Transverse colon (tissue), 4 donors: ENCODE measurements at places on chromosomes 16 and 17.
A peak's percentile ranks its signal among the peaks of the same experiment; 100 is the strongest.

GRCh38 chr17:29588562-29589411 lies 661 bp downstream of the GIT1 start:
- peak; percentile 43 for DNase-seq
- H3K36me3 ChIP-seq = no peaks in the 10 kb centered on the region
- H3K4me3 ChIP-seq = peak overlapping the region; percentile 82
- no peaks in the 10 kb centered on the region for H3K27me3 ChIP-seq
- H3K27ac ChIP-seq = peak overlapping the region; percentile 89

DNA sequence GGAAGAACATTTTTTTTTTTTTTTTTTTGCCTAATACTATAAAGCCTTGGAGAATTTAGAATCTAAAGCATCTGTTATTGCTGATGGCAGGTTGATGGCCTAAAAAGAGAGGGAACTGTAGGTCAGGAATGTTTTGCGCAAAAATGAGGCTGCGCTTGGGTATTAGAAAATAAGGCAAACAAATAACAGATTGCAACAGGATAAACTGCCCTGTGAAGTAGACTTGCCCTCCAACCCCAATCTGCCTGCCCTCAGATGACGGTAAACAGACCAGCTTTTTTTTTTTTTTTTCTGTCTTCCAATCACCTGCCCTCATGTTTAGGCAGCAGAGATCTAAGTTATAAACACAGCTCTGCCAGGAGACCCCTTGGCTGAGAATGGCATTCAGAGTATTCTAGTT lies 3.8 kb upstream of the DHX8 start:
- no peaks in the 10 kb centered on the region for H3K27me3 ChIP-seq
- H3K4me3 ChIP-seq = no peak overlapping the region
- DNase-seq = no peak
- no peaks in the 10 kb centered on the region for H3K36me3 ChIP-seq
- peaks cover 13% of the 10 kb centered on the region for H3K4me1 ChIP-seq

GRCh38 chr16:53752560-53752959 lies 48.6 kb downstream of the FTO start:
- H3K27me3 ChIP-seq = no peaks in the 10 kb centered on the region
- peaks cover 28% of the 10 kb centered on the region for H3K4me1 ChIP-seq
- H3K27ac ChIP-seq = no peak overlapping the region
- no peak overlapping the region for H3K4me3 ChIP-seq

GRCh38 chr17:16945663-16946218 lies 26.2 kb downstream of the TNFRSF13B start:
- no peak overlapping the region for H3K4me3 ChIP-seq
- no peaks in the 10 kb centered on the region for H3K4me1 ChIP-seq
- H3K27me3 ChIP-seq = no peaks in the 10 kb centered on the region
- no peaks in the 10 kb centered on the region for H3K36me3 ChIP-seq
- no peak overlapping the region for H3K27ac ChIP-seq

DNA sequence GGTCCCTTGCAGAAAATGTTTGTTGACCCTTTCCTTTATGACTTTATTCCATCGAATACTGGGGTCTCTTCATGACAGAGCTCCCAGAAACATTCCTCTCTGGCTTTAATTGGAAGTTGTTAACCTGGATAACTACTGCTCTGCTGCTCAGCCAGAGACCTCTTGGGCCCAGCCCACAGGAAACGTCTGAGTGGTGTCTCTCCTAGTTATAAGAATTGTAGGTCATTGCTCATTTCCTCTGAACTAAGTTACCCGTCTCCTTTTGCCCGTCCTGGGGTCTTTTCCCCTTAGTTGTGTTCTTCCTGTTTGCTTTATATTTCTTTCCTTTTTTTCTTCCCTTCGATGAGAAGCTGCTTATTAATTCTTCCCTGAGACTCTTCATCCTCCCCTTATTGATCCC lies 9.0 kb downstream of the MAP2K6 start:
- no peak for DNase-seq
- H3K27ac ChIP-seq = no peak overlapping the region
- H3K4me3 ChIP-seq = no peak overlapping the region
- peaks cover 45% of the 10 kb centered on the region for H3K4me1 ChIP-seq
- no peaks in the 10 kb centered on the region for H3K36me3 ChIP-seq
- H3K27me3 ChIP-seq = no peaks in the 10 kb centered on the region

- no peaks in the 10 kb centered on the region for H3K36me3 ChIP-seq
- H3K27me3 ChIP-seq = no peaks in the 10 kb centered on the region
- DNase-seq = no peak
- no peak overlapping the region for H3K27ac ChIP-seq
Measured at GRCh38 chr16:24348545-24349290, 92.6 kb downstream of the CACNG3 start.

DNA sequence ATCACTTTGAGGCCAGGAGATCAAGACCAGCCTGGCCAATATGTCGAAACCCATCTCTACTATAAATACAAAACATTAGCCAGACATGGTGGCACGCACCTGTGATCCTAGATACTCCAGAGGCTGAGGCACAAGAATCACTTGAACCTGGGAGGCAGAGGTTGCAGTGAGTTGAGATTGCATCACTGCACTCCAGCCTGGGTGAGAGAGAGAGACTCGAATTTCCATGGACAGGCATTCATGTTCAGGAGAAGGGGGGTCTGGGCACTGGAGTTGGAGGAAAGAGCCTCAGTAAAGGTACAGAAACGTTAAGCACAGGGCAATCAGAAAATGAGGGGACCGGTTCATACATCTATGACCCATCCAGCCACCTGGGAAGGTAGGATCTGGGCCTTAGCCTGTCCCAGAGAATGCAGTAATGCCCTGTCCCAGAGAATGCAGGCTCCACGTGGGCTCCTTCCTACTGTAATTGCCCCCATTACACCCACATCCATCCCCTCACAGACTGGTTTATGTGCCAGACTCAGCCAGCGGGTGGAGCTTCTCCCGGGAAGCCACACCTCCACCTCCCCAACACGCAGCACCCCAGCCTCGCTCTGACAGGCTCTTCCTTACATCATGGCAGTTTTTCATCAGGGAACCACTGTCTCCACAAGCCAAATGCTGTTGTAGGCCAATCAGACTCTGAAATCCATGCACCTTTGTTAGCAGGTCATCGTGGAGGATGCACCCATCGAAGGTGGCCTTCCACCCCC lies 21.6 kb upstream of the ARL4D start:
- H3K36me3 ChIP-seq = no peaks in the 10 kb centered on the region
- H3K27ac ChIP-seq = no peak overlapping the region

- peaks cover 12% of the 10 kb centered on the region for H3K4me1 ChIP-seq
- H3K27me3 ChIP-seq = no peaks in the 10 kb centered on the region
- H3K27ac ChIP-seq = peak overlapping the region; percentile 49
- no peak for DNase-seq
- no peak overlapping the region for H3K4me3 ChIP-seq
Measured at GRCh38 chr17:21163101-21163500, 36.3 kb downstream of the DHRS7B start.

GRCh38 chr17:38415250-38416194 lies 12.7 kb upstream of the ARHGAP23 start:
- H3K27me3 ChIP-seq = peaks cover 45% of the 10 kb centered on the region
- peaks cover 27% of the 10 kb centered on the region for H3K4me1 ChIP-seq
- H3K27ac ChIP-seq = peak overlapping the region; percentile 27
- no peaks in the 10 kb centered on the region for H3K36me3 ChIP-seq
- H3K4me3 ChIP-seq = no peak overlapping the region

DNA sequence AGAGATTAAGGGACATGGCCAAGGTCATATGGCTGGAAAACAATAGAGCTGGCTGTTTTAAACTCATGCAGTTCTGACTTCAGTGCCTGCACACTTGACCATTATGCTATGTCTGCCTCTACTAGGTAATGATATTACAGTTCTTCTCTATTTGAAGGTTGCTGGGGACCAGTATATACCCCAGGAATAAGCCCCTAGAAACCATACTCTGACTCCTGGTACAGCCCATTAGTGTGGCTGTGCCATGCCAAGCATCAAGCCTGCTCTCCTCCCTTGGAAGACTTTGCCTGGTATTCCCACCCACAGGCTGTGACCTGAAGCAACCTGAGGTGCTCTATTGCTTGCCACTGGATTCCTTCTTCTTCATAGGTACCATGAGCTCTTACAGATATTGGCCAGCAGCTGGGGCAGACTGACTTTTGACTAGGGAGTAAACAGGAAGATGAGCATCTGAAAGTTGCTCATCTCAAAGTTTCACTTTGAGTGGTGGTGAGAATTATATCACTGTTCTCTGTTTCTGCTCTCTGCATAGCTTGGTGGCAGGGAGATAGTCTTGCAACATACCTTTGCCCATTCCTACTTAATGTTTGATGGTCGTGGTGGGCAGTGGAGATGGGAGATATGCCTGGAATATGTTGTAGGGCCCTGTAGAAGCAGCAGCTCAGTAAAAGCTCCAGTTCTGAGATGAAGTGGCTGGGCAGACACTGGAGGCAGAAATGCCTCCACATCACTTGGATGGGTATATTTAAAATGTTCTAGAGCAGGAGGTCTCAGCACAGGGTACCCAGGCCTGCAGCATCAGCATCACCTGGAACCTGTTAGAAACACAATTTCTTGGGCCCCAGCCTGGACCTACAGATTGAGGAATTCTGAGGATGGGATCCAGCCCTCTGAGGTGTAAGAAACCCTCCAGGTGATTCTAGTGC lies 274.7 kb downstream of the HS3ST4 start:
- H3K27me3 ChIP-seq = no peaks in the 10 kb centered on the region
- no peaks in the 10 kb centered on the region for H3K4me1 ChIP-seq
- no peak for DNase-seq
- no peak overlapping the region for H3K27ac ChIP-seq
- no peaks in the 10 kb centered on the region for H3K36me3 ChIP-seq

- H3K4me3 ChIP-seq = no peak overlapping the region
- H3K36me3 ChIP-seq = peaks cover 7% of the 10 kb centered on the region
- no peaks in the 10 kb centered on the region for H3K27me3 ChIP-seq
- DNase-seq = peak; percentile 81
Measured at GRCh38 chr17:28763804-28764266, 20.0 kb downstream of the TRAF4 start.

GRCh38 chr16:50469744-50470321 lies 78.4 kb upstream of the NKD1 start:
- H3K4me1 ChIP-seq = no peaks in the 10 kb centered on the region
- H3K27me3 ChIP-seq = peaks cover 25% of the 10 kb centered on the region
- no peaks in the 10 kb centered on the region for H3K36me3 ChIP-seq
- no peak for DNase-seq

GRCh38 chr17:4073983-4074830 lies 68.6 kb downstream of the ZZEF1 start:
- H3K36me3 ChIP-seq = peaks cover 92% of the 10 kb centered on the region
- DNase-seq = peak; percentile 55
- no peaks in the 10 kb centered on the region for H3K4me1 ChIP-seq
- H3K27ac ChIP-seq = no peak overlapping the region

DNA sequence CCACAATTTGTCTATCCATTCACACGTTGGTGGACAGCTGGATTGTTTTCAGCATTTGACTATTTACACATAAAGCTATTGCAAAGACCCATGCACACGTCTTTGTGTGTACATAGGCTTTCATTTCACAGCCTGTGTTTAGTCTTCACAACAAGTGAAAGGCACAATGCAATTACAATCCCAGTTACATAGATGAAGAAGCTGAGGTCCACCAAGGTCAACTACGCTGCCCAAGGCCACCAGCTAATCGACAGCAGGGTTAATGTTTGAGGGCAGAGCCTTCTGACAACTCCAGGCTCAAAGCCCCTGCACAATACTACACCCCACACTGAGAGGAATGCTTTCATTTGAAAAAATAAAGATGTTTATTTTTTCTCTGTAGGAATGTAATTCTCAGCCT lies 93.6 kb upstream of the CDH13 start:
- no peaks in the 10 kb centered on the region for H3K4me1 ChIP-seq
- H3K36me3 ChIP-seq = no peaks in the 10 kb centered on the region
- H3K27me3 ChIP-seq = no peaks in the 10 kb centered on the region
- H3K4me3 ChIP-seq = no peak overlapping the region
- no peak overlapping the region for H3K27ac ChIP-seq
- DNase-seq = no peak

GRCh38 chr16:3881499-3881990 lies 1.0 kb upstream of the CREBBP start:
- H3K27me3 ChIP-seq = no peaks in the 10 kb centered on the region
- no peak overlapping the region for H3K27ac ChIP-seq
- H3K36me3 ChIP-seq = no peaks in the 10 kb centered on the region
- peak overlapping the region; percentile 94 for H3K4me3 ChIP-seq
- H3K4me1 ChIP-seq = peaks cover 29% of the 10 kb centered on the region

GRCh38 chr17:2089021-2089422 lies 34.1 kb downstream of the HIC1 start:
- peaks cover 63% of the 10 kb centered on the region for H3K4me1 ChIP-seq
- DNase-seq = no peak
- no peaks in the 10 kb centered on the region for H3K36me3 ChIP-seq
- H3K27ac ChIP-seq = peak overlapping the region; percentile 85

- H3K27ac ChIP-seq = no peak overlapping the region
- DNase-seq = no peak
- H3K36me3 ChIP-seq = no peaks in the 10 kb centered on the region
- peaks cover 53% of the 10 kb centered on the region for H3K27me3 ChIP-seq
- H3K4me3 ChIP-seq = no peak overlapping the region
Measured at GRCh38 chr16:86802013-86802412, 223.7 kb downstream of the FOXL1 start.
